ENCODE measurements at places on chromosomes 11 and 22.
A peak's percentile ranks its signal among the peaks of the same experiment; 100 is the strongest.

DNA sequence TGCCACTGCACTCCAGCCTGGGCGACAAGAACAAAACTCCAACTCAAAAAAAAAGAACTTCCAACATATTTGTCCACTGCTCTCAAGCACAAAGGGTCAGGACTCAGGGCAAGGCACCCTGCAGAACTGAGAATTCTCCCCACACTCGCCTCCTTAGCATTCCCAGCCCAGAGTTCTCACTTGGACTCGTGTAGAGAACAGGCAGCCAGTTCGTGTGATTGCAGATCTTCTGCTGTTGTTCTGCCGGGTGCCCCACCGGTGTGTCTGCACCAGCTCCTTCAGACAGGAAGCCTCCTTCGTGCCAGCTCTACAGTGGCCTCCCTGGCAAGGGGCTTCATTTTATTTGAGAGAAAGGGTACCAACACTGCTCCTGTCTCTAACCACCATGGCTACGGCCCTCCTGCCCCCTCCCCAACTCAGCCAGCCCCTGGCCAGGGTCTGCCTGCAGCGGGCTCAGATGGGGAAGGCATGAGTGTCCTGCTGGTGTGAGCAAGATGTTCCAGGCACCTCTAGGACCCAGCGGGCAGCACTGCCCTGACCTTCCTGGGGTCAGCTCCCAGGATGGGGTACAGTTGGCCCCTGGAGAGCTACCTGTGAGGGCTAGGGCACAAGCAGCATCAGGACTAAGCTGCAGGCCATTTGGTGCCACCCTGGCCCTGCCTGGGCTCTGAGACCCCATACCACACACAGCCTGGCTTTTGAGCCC lies 19.5 kb upstream of the SCGB1A1 start:
- no peak for DNase-seq

DNA sequence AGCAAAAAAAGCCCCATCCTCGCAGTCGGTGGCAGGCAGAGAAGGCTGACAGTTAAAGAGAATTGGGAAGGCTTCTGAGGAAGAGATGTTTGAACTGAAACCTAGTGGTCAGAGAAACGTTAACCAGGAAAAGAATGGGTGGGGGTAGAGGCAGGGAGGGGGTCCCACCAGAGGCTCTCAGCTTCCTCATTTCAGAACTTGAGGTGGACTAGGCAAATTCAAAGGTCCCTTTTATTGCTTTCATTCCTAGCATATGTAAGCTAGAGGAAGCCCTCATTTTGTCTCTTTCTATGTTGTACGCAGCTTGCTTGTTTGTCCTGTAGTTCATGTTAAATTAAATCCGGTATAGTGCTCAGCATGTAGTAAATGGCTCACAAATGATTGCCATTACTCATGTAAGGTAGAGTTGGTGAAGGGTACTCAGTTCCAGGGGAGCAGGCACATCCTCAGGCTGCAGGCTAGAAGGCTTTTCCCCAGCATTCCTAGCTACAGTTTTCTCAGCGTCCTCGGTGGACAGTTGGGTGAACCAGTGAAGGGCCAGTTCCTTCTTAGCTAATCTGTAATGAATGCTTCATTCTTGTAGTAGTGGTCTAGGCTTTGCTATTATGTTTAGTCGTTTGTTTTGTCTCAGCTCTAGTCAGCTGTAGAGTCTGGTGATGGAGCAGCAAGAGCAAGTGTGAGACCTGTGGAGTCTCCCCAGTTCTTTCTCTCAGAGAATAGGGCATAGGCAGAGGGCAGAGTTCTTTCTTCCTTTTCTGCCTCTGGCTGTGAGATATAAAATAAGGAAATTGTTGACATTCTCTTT lies 58.6 kb downstream of the UVRAG start:
- DNase-seq = no peak

DNA sequence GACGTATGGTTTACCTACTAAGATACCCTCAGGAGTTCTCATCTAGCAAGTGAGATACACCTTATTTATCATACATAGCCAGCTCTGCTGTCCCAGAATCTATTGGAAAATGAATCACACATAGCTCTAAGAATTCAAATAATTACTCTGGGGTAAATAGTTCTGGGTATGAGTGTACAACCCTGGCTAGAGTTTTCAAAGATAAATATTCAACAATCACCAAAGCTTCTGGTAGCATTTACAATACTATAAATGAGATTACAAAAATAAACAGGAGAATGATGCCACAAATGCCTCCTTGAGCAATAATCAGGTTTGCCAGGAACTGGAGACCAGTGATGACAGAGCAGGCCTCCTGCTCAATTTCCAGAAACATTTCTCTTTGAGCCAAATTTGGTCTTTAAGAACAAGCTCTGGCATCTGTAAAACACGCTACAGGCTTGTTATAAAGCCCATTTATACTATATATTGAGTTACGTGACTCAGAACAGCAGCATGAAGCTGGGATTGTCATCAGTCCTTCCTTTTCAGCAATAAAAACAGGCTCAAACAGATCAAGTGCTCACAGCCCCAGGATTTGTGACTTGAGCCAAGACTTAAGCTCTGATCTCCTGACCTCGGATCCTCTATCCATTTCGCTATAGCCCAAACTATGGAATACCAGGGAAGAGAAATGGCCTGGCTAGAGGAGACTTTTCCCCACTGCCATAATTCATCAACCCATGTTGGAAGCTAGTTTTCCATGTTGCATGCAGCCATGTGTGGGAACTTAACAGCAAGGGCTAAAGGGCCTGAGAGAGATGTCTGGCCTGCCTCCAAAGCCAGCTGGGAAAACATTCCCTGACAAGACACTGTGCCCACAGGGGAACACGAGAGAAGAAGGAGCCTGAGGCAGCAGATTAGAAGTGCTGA lies 19.7 kb downstream of the RAB30 start:
- DNase-seq = no peak

- no peak for DNase-seq
These were observed 23.2 kb downstream of the NEAT1 start for GRCh38 chr11:65445604-65446445.

- no peak for DNase-seq
These were observed 712 bp downstream of the UPK3A start for GRCh38 chr22:45285263-45286058.

DNA sequence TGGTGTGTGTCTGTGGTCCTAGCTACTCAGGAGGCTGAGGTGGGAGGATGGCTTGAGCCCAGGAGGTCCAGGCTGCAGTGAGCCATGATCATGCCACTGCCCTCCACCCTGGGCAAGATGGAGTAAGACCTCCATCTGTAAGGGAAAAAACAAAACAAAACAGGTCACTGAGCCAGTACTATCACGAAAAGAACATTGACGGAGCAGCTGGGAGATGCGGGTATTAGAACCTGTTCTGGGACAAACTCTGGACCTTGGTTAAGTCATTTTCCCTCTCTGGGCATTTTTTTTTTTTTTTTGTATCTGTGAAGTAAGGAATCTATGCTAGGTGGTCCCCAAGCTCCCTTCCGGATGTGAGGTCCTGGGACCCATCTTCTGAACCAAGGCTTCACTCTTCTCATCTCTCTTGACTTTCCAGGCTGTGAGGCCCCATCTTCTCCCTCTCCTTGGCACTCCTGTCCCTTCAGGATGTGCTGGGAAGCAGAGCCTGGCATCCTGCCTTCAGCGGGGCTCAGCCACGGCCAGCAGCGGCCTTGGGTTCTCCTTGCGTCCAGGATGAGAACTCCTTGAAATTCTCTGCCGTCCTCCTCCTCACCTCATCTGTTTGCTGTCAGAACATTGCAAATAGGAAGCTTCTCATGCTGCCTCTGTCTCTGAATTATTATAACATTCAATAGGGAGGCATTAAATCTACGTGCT lies 130.8 kb downstream of the GRIK4 start:
- no peak for DNase-seq

GRCh38 chr11:44094260-44094868 lies 1.1 kb upstream of the EXT2 start:
- peak; percentile 60 for DNase-seq

GRCh38 chr11:61900251-61900650 lies 8.9 kb upstream of the FADS3 start:
- no peak for DNase-seq

DNA sequence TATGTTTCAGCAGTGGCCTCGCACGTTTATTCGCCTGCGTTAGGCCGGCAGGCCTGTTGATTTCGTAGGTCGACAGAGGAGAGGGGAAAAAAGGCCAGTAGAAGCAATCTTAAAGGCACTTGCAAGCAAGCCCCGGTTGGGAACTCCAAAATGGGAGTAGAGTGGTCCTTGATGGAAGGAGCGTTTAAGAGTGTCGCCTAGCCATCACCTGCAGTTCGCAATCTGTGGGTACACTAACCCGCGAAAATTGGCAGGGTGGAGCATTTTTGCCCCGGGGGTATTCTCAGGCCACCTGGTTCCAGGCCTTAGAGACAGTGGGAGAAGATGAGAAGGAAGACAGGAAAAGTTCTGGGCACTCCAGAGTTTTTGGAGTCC lies 1.1 kb downstream of the EWSR1 start:
- DNase-seq = no peak

GRCh38 chr11:61161190-61162091 lies at the start of gene VPS37C:
VPS37C (minus strand) TSS chr11:61161426; CDS start chr11:61138829, 22,597 bp downstream.
- peak; percentile 92 for DNase-seq

- no peak for DNase-seq
These were observed 67.9 kb downstream of the ISX start for GRCh38 chr22:35133702-35134380.

GRCh38 chr11:65870706-65871681 lies 1.6 kb downstream of the EFEMP2 start:
- no peak for DNase-seq

DNA sequence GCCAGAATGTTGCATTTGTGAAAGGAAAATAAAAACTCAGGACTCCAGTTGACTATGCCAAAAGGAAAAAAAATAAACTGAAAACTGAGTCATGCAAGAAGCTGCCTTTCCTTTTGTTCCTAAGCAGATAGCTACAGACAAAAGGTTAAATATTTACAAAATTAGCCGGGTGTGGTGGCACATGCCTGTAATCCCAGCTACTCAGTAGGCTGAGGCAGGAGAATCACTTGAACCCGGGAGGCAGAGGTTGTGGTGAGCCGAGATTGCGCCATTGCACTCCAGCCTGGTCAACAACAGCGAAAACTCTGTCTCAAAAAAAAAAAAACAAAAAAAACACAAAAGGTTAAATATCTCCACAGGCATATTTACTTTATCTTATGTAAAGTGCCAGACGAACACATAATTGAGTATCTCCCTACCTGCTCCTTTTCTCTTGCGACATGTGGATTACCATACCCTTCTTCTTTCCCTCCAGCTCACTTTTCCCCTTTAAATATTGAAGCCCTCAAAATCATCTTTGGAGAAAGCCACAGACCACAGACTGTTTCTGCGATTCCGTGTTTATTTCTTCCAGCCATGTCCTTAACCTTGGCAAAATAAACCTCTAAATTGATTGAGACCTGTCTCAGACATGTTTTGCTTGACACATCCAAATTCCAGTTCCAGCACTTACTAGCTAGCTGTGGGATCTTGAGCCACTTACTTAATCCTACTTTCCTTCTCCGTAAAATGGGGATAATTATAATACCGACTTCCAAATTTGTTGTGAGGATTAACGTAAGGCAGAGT lies 2.3 kb upstream of the SMPD1 start:
- DNase-seq = no peak

DNA sequence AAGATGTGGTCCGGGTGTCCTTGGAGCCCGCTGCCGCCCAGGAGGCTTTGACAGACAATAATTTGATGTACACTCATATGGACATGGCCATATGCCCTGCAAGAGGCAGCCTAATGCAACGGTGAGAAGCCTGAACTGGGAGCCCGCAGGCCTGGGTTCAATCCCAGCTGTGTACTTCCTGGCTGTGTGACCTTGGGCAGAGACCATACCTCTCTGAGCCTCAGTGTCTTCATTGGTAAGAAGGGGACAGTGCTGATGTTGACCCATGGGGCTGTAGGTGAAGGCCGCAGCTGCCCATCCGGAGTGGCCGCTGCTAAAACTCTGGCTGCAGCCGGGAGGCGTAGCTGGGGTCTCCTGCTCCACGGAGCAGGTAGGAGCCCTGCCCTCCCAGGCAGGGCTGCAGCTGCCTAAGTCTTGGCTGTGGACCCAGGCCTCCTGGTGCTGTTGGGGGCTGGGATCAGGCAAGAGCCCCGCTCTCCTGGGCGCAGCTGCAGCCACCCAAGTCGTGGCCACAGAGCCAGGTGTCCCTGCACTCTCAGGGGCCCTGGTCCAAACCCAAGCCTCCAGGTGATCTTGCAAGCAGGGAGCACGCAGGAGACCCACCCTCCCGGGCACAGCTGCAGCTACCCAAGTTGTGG lies 8.9 kb downstream of the IL2RB start:
- no peak for DNase-seq

DNA sequence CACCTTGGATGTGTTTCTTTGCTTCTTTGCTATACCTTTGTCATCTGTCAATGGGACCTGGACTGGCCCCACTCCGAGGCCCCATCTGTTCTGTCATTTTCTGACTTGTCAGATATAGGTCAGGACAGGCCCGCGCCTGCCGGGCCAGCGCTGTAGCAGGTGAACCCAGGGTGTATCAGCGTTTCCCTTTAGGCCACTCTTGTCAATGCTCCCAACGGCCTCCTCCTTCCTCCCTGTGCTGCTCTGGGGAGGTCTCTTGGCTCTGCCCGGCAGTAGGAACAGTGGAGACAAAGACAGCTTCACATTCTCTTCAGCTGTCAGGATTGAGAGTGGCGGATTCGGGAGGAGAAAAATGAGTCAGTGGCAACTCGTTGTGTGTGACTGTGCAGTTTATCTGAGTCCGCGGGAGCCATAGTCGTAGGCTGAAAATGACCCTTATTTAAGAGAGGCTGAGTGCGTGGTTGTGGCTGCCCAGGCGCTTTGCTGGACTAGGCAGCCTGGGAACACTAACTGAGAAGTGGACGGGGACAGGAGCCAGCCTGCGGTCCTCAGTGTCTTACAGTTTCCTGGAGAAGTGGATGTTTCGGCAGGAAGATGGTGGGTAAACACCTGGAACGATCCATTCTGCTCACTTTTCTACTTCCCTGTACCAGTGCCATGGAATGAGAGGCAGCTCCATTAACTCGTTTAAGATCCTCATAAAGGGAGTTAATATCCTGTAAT lies 102.3 kb downstream of the PRR5L start:
- no peak for DNase-seq

DNA sequence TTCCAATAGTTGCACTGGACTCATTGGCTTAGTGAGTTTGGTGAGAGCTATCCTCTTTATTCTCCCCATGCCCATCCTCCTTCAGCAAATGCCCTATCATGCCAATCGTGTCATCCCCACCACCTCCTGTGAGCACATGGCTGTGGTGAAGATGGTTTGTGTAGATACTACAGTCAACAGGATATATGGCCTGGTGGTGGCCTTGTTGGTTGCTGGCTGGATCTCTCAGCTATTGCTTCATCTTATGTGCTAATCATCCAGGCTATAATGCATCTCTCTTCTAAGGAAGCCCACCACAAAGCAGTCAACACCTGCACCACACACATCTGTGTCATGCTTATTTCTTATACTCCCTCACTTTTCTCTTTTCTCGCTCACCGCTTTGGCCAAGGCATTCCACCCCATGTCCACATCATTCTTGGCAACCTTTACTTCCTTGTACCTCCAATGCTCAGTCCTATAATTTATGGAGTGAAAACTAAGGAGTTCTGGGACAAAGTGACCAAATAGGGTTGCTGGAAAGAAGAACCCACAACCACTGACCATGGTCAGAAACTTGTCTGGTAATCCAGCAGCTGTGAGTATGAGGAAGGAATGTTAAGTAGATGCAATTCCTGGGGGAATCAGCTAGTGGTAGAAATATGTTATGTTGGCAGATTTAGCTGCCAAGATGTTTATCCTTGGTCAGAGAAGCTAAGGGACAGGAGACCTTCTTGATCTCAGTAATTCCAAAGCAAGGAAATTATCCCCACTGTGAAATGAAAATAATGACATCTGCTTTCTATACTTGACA lies 16.3 kb upstream of the OR56B1 start:
- no peak for DNase-seq

GRCh38 chr11:57605028-57605420 lies 7.5 kb downstream of the SERPING1 start:
- no peak for DNase-seq

Data from stimulated activated CD4-positive, alpha-beta T cell treated with anti-CD3 and anti-CD28 coated beads, Interleukin-1b, Interleukin-23, amount 100 ng/mL, for 1 hour (primary cell).